HTR-8/SVneo (cell line): ENCODE measurements at places on chromosomes 6 and 20.

DNA sequence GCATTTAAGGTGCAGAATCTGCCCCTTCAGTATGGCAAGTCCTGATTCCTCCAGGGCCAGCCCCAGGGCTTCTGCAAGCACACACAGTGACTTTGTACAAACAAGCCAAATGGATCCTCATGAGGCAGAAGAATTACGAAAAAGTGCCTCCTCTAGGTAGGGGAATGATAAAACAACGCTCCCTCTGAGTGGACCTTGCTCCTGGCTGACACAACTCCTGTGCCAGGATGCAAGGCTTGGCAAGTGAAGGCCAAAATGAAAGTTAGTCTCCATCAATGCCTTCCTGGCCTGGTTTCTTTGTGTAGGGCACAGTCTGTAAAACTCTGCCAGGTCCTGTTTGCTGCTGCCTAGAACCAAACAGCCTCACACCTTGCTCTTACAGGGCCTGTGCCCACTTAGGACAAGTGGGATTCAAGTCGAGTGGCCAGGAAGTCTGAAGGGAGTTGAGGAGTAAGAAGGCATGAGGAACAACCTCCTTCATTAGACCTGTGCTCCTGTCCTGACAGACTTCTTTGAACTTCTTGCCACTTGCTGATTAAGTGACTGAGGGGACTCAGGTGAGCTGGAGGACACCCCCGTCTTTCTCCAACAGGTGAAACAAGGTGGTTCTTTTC is 417.1 kb downstream of the CDC5L start:
- no peak for DNase-seq

DNA sequence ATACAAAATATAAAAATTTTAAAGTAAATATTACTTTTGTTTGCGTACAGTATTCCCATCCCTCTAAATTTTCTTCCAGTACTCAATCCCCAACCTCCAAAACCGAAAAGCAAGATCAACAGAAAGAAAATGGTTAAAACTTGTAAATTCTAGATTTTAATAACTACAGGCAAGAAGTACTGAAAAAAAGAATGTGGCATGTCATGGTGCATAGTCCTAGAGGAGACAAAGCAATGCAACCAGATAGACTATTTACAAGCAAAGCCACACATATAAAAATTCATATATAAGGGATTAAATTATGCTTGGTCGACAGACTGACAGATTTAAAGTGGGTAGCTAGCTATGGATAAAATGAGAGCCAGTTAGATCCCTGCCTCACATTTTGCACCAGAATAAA is 56.5 kb upstream of the HFE start:
- DNase-seq = no peak

DNA sequence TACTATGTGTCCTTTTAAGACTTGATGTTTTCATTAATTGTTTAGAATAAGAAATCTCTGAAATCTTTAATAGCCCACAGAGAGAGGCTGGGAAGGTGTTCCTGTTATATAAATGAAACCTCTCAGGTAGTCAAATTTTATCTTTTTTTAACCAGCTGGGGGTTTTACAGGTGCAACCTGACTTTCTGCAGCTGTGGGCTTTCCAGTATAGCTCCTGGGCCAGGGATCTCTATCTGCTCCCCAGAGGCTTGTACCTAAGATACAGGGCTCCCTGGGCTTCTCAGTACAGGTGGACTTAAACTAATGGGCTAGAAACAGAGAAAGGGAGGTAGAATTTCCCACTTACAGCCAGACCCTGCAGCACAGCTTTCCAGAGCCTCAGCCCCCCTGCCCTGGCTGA is 49.4 kb downstream of the HLA-C start:
- no peak for DNase-seq

DNA sequence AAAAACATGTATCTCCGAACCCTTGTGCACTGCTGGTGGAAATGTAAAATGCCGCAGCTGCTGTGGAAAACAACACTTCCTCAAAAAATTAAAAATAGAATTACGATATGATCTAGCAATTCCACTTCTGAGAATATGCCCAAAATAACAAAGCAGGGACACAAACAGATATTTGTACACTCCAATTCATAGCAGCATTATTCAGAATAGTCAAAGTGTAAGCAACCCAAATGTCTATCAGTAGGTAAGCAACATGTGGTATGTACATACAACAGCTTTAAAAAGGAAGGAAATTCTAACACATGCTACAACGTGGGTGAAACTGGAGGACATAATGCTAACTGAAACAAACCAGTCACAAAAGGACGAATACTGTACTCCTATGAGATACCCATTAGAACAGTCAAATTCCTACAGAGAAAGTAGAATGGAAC is 5.7 kb upstream of the RAB5IF start:
- DNase-seq = no peak

GRCh38 chr6:32741031-32741960 is at the start of gene HLA-DQA2:
TSS of gene HLA-DQA2 (plus strand) at chr6:32741391. CDS start at chr6:32741444, 53 bp downstream.
- DNase-seq = no peak

DNA sequence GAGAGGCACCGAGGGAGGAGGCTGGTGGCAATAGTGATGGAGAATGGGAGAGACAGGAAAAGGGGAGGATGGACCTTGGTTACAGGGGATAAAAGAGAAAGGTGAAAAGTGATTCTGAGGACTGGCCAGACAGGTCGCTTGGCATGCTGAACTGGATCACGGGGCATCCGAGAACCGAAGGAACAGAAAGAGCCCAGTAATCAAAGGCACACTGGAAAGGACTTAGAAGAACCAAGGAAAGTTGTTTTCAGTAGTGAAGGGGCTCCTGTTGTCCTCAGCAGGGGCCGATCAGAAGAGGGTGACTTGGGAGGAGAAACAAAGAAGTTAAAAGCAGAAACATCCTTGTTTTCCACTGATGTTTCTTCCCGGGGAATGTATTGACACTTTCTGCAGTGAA is 18.9 kb downstream of the SYTL3 start:
- DNase-seq = no peak

DNA sequence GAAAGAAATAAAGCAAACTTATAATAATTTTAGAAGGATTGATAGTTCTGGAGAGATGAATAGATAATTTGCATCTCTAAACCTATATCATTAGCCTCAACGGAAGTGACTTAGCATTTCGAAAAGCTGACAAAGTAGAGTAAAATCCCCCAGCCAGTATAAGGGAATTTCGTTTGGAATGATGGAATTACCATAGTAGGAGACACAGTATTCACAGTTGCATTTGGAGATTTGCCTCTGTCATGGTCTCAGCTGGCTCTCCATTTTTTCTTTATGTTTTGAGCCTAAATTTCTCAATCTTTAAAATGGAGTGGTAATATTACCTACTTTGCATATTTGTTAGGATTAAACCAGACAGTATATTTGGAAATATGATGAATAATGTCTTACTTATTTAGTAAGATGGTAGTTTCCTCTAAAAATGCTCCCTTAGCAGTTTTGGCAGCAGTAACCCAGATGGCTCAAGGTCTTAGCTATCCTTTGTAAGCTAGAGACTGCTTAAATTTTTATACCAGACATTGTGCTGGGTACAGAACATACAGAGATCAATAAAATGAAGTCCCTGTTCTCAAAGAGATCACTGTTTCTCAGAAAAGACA is 58.2 kb downstream of the SMAP1 start:
- no peak for DNase-seq

DNA sequence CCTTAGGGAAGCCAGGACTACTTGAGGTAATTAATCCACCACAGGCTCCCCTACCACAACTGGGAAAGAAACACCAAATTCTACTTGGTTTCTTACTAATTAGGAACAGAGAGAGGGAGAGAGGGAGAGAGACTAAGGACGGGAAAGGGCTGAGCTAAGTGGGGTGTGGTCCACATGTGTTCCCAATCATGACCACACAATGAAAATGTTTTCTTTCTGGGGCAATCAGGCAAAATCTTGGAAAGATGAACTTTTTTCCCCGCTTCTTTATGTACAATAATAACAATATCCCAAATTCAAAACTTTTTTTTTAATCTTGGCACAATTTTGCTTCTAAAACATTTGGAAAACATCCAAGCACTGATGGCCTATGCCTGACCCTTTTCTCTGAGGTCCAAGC is 734.4 kb downstream of the MAFB start:
- no peak for DNase-seq

DNA sequence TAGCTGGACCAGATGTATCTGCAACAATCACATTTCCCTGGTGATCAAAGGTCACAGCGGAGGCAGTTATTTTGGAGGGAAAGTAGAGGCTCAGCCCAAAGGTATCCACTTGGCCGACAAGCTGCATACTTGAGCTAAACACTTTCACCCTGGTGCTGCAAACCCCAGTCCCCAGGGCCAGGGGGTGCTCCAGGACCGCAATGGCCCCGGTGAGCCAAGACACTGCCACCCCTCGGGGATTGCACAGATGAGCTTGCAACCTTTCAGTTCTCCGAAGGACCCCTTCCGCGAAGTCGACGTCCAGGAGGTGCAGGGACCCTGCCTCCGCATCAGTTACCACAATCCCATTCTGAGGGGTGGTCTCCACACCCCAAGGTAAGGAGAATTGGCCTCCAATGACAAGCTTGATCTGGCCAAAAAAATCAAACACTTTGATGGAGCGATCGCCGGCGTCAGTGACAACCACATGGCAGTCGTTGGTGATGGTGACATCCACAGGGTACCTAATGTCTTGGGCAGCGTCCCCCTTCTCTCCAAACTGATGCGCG is 823 bp downstream of the NHLRC1 start:
- DNase-seq = peak; percentile 20

DNA sequence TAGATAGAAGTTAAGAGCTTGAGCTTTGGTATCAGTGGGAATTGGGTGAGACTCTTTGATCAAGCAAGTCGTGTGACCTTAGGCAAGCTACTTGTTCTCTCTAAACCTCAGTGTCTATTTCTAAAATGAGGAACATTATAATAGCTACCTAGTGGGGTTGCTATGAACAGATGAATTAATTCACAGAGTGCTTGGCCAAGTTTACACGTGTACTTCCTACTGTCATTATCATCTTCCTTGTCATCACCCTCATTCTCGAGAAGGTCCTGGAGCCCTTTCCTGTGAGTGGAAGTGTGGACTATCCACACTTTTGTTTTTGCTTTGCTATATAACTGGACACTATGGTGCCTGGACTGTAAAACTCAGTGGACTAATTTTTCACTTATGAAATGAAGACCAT is 64.0 kb downstream of the BCKDHB start:
- DNase-seq = no peak

- no peak for DNase-seq
Measured at GRCh38 chr6:114361036-114361435, 18.2 kb upstream of the HS3ST5 start.

DNA sequence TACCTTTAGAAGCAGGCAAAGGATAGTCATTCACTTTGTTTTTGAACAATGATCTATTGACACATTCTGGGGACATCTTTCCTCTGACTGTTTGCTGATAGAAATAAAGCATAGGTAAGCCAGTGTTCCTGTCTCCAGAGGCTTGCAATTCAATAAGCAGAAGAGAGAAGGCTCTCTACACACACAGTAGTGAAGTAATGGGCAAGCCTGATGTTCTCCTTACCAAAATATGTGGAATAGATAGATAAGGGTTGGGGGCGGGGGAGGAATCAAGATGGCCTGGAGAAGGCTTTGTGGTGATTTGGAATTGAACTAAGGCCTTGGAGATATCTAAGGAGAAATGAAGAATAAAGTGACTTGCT is 27.3 kb downstream of the PAQR8 start:
- no peak for DNase-seq

GRCh38 chr6:54094293-54094692 is 16.9 kb upstream of the MLIP start:
- no peak for DNase-seq

- no peak for DNase-seq
Measured at GRCh38 chr6:84082689-84083265, 49.2 kb downstream of the MRAP2 start.

DNA sequence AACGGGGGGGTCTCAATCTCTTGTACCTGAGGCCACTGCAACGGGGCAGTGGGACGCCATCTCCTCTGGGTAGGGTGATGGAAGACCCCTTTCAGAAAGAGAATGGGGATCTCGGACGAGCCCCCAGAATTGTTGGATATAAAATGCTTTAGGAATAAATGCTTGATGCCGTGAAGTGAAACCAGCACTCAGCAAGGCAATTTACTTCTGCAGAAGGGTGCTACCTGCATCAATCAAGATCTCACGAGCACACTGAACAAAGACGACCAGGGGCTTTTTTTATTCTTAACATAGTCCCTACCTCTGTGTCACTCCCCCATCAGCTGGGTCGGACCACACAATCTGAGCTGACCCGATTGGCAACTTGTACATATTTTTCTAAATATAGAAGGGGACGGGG is 203.6 kb upstream of the TBX18 start:
- no peak for DNase-seq

GRCh38 chr6:123393331-123393730 is 243.4 kb downstream of the TRDN start:
- no peak for DNase-seq

DNA sequence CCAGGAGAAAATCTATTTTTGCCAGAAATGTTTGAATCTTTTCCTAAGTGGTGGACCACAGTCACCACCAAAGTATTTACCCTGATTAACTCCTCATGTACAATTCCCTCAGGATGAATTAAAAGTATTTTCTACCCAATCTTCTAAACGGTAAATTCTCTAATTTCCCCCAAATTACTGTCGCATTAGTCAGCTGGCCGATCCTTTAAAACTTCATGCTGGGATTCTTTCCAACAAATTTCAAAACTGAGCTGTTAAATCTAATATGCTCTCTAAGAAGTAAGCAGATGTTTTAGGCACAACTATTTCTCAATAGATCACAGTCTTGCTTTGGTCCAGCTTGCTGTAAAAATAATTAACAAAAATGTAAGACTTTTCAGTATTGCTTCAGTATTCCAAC is 447.2 kb downstream of the FRK start:
- DNase-seq = no peak

DNA sequence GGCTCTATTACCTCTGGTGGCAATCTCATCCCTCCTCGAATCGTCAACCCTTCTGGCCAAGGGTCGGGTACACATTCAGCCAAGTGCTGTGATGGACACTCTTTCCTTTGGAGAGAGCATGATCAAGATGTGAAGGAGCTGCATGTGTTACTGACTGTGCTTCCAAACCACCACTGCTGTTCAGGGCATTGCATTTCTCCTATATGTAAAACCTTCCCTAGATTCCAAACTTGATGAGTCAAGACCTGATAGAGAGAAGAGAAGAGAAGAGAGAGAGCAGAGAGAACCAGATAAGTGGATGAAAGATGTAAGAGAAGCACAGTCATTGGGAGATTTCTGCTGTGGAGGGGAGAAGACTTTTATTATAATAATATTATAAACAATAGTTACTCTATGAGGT is 162.2 kb downstream of the KCNQ5 start:
- DNase-seq = no peak

- DNase-seq = no peak
Measured at GRCh38 chr6:90294614-90294988, 2.0 kb downstream of the BACH2 start.

GRCh38 chr20:47479506-47479905 is 22.2 kb upstream of the NCOA3 start:
- DNase-seq = no peak

GRCh38 chr20:49539481-49540231 is 28.3 kb downstream of the PTGIS start:
- DNase-seq = no peak

DNA sequence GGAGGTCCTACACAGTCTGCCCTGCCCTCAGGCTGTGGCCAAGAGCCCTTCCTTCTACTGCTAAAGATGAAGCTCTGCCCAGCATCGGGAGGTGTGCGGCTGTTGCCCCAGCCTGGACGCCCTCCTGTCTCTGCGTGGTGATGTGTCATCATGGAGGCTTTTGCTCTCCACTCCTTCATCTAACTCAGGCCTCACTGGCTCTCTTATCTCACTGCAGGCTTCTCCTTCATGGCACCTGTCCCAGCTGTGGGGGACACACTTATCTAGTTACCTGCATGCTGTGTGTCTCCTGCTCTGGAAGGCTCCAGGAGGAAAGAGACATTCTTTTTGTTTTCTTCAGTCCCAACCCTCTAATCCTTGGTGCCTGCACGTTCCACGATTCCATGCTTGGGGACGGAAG is 89.1 kb downstream of the PSMG4 start:
- DNase-seq = no peak

- DNase-seq = no peak
Measured at GRCh38 chr20:14711652-14712051, 374.2 kb upstream of the FLRT3 start.
